ENCODE measurements at places on chromosomes 16 and 17.
A peak's percentile ranks its signal among the peaks of the same experiment; 100 is the strongest.

- no peak for DNase-seq
Observed at GRCh38 chr16:3113765-3114479, 1.5 kb downstream of the ZNF205 start.

DNA sequence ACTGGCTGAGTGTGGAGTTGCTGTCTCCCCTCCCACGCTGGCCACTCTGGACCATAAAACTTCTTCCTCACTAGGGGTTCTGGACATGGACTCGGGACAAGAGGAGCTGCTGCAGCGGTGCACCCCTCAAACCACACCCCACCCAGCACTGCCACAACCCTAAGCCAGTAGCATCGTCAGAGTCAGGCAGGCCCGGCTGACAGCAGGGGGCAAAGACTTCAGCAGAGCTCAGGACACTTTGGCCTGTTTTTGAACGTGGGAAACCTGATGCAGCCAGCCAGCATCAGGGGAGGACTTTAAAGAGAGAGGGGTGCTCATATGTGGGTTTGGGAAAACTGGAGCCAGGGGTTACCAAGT is 9.6 kb downstream of the MEOX1 start:
- no peak for DNase-seq

- peak; percentile 83 for DNase-seq
Observed at GRCh38 chr16:85649411-85650134, 36.5 kb downstream of the GSE1 start.

- DNase-seq, result no peak
Observed at GRCh38 chr16:31114468-31114867, 3.0 kb upstream of the KAT8 start.
